Right ventricle myocardium inferior (tissue), 1 donor: ENCODE measurements at places on chromosomes 5 and 9. TPM values are rescaled to one million over a fixed set of nuclear protein-coding genes. Genes with fewer than 3 reads are reported as not detected.

Gene PFN3
- not detected for total RNA-seq

Gene NUDT12
- total RNA-seq = 10.4 TPM

Gene SEMA6A
- total RNA-seq = 7.8 TPM

Gene SIT1
- total RNA-seq = not detected

Gene IFNA21
- total RNA-seq = not detected
